Lung (tissue), 17 donors: ENCODE measurements at places on chromosomes 6 and 20.

GRCh38 chr6:156662025-156662445 is 115.1 kb upstream of the ARID1B start:
- DNase-seq, result no peak

- no peak for DNase-seq
These were observed 91.7 kb upstream of the PHACTR3 start for GRCh38 chr20:59512651-59513050.

DNA sequence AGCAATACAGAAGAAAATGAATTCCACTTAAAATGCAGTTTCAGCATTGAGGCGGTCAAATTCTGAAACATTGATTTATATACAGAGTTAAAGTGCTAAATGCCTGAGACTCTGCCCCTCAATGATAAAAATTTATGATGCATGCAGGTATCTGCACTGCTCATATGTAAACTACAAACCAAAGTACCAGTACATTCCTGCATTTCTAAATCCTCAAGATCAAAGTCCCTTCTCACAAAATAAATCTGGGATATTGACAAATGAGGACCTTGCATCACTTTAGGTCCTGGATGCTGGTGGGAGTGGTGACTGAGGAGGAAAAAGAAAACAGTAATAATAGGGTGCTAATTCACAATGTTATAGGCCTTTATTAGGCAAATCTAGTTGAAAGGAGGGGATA is 101.9 kb downstream of the FIG4 start:
- DNase-seq, result no peak

DNA sequence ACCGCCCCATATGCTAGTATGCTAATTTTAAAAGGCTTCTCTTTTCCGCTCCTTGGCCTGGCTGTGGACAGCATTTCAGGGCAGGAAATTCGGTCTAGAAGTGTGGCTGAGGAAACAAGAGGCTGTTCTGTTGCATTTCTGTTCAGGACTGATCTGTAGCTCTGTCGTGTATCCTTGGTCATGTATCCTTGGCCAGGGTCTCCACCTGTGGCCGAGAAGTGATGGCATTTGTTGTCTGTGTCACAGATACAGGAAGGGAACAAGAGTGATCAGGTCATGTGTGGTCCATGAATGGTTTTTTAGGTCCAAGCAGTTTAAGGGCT is 300.5 kb upstream of the SUPT3H start:
- DNase-seq, result peak; percentile 71

DNA sequence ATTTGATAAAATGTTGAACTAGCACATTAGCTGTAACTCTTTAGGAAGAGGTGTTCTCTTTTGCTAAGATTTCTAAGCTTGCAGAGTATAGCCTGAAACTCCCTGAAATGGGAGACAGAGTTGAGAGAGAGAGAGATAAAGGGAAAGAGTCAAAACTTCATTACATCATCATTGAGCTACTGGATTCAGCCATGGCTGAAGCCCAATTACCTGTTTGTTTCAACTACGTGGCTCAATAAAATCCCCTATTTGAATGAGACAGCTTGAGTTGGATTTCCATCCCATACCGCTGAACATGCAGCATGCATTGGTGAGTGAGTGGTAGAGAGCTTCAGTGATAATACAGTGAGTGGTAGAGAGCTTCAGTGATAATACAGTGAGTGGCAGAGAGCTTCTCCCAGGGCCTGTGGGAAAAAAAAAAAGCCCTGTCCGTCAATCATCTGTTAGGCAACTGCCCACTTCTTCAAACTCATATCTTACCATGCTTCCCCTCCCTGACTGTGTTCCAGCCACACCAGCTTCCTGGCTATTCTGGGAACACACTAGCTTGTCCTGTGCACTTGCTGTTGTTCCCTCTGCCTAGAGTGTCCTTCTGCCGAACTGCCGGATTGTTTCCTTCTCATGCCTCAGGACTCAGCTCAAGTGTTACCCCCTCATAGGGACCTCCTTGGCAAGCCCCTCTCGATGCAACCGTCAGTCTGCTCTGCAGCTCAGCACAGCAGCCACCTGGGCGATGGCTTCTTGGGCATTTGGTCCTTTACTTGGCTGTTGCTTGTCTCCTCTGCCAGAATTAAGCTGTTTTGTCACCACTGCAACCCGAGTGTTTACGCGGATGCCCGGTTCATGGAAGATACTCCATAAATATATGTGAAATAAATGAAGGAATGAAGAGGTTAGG is 91.3 kb upstream of the EYA2 start:
- DNase-seq, result no peak

GRCh38 chr20:4512891-4513550 is 208.7 kb upstream of the PRND start:
- no peak for DNase-seq

- DNase-seq, result no peak
These were observed 18.6 kb downstream of the PRKN start for GRCh38 chr6:162708971-162709370.

DNA sequence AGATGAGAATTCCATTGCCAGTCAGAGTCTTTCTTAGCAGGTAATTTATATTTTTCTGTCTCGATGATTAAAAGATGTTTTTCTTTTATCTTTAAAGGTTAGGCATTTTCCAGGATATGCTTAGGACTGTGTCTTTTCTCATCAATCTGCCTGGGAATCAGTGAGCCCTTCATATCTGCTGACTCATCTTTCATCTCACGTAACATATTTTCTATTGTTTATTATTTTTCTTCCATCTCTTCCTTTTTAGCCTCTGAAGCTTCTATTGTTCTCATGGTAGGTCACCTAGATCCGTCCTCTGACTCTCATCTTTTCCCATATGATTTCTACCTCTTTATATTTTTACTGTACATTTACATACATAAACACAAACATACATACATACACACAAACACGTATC is 8.7 kb downstream of the CCDC28A start:
- DNase-seq, result no peak

- DNase-seq, result no peak
These were observed 16.0 kb downstream of the KIF13A start for GRCh38 chr6:17971128-17972073.
